GM18507 (cell line): ENCODE measurements at places on chromosomes 12 and 14.

DNA sequence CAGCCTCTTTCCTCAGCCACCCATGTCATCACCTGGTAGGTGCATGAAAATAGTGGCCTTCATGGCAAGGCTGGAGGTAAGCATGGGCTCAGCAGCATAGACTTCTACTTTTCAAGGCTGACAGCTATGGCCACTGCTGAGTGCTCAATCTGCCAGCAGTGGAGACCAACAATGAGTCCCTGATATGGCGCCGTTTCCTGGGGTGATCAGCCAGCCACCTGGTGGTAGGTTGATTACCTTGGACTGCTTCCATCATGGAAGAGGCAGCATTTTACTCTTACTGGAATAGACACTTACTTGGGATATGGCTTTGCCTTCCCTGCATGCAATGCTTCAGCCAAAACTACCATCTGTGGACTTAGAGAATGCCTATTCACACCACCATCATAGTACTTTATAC lies 39.5 kb upstream of the USP44 start:
- DNase-seq = no peak

DNA sequence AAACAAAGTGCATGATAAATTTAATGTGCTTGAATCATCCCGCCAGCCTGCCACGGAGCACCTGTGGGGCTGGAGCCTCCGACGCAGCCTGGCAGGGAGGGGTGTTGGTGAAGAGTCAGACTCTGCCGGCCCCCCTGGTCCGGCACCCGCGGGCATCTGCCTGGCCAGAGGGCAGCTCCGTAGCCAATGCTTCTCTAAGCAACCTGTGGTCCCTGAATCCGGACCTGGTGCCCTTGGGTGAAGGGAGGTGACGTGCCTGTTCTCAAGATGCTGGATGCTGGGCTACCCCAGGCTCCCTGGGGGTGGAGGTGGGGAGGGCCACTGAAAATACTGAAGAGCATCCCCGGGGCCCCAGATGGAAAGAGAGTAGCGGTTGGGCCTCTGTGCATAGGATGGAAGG lies 158.6 kb upstream of the C14orf180 start:
- no peak for DNase-seq

DNA sequence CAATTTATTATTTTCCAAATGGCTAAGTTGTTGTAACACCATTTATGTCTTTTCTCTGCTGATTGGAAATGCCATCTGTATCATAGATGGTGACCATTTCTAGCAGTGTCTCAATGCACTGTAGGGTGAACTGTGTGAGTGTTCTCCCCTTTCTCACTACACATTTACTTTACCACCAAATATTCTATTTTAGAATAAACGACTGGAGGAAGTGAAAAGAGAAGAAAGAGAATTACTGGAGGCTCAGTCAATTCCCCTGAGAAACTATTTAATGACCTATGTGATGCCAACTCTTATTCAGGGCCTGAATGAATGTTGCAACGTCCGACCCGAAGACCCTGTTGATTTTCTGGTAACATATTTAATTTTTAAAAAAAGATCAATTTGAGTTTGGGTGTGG lies 15.5 kb upstream of the PAPOLA start:
- no peak for DNase-seq

DNA sequence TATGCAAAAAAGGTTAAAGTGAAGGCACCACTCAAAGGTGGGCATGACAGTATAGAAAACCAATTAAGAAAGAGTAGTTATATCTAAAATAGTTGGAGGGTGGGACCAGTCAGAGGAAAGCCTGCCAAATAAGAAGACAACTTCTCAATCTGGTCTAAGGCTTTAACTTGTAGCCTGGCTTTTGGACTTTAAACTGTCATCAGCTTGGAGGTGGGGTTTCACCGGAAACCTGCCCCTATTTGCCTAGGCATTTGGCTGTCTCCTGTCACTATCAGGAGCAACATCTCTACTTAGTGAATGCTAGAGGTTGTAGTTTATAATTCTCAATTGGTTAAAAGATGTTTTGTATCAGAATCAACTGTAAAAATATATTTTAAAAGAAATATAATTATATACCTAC lies 107.3 kb downstream of the SLCO1B3 start:
- no peak for DNase-seq

GRCh38 chr12:42237052-42237852 lies 796 bp downstream of the YAF2 start:
- peak; percentile 60 for DNase-seq

DNA sequence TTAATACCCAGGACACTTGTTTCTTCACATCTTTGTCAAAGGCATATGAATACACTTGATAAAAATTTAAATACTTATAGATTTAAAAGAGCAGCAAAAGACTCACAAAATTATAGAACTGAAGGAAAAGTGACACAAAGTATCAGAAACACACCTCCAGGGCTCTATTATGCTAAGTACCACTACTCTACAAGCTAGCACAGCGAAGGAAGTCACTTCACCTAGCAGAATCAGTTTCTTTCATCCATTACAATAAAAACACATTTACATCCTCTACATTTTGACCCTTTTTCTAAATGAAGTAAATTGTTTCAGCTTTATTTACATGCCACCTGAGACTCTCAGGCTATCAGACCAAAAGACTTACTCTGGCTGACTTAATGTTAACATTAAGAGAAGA lies 26.6 kb upstream of the PTPRB start:
- DNase-seq = no peak

GRCh38 chr12:105977652-105978051 lies 161.1 kb downstream of the NUAK1 start:
- DNase-seq = no peak

DNA sequence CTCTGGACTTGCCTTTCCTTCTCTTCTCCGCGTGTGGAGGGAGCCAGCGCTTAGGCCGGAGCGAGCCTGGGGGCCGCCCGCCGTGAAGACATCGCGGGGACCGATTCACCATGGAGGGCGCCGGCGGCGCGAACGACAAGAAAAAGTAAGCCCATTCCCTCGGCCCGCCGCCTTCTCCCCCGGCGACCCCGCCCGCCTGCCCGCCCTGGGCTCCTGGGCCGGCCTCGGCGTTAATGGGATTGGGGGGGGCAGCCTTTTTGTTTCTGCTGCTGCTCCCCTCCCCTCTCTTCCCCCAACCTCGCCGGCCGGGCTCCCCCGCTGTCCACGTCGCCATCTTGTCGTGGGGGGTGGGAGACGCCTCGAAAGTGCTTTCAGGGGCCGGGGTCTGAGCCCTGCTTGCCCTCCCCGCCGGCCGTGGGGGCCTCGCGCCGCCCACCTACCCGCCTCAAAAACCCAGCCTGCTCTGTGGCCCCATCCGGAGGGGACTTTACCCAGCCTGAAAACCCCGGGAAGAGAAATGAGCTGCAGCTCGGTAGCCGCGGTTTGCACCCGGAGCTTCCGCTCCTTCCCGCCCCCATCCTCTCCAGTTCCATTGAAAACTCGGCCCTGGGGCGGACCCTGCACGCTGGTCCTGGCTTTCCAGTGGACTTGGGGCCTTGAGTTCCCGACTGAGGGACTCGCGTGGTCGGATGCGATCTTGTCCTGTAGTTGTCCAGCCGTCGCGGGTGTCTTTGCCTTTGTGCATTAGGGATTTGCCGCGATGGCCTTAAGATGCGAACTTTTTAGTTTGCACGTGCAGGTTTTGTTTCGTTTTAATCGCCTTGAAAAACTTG lies 598 bp downstream of the HIF1A start:
- DNase-seq = no peak
